ENCODE measurements at places on chromosomes 4 and X.

GRCh38 chr4:25727711-25728493 is 72.3 kb downstream of the SLC34A2 start:
- no peak for DNase-seq

DNA sequence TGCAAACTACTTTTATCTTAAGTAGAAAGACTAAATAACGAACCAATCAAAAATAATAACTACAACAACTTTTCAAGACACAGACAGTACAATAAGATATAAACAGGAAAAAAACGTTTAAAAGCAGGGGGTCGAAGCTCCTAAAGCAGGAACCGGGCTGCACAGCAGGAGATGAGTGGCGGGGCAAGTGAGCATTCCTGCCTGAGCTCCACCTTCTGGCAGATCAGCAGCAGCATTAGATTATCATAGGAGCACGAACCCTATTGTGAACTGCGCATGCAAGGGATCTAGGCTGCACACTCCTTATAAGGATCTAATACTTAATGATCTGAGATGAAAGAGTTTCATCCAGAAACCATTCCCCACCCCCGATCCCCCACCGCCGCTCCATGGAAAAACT is 146.2 kb downstream of the TEX11 start:
- no peak for DNase-seq

DNA sequence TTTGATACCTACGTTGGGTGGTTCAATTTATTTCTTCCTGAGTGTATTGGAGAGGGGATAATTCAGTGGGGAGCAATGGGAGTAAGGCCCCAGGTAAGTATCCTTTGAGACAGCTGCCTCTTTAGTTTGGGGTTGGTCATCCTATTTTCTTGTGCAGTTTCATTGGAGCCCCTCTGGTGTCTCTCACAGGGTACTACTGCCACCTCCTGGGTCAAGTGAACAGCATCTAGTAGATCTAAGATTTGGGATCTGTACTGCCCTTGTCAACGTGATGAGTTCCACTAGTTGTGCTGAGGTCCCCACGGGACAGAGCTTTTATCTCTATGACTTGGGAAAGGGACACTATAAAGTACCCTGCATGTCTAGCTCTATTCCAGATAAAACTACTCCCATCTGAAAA is 80.6 kb downstream of the PBDC1 start:
- DNase-seq, result peak; percentile 11

DNA sequence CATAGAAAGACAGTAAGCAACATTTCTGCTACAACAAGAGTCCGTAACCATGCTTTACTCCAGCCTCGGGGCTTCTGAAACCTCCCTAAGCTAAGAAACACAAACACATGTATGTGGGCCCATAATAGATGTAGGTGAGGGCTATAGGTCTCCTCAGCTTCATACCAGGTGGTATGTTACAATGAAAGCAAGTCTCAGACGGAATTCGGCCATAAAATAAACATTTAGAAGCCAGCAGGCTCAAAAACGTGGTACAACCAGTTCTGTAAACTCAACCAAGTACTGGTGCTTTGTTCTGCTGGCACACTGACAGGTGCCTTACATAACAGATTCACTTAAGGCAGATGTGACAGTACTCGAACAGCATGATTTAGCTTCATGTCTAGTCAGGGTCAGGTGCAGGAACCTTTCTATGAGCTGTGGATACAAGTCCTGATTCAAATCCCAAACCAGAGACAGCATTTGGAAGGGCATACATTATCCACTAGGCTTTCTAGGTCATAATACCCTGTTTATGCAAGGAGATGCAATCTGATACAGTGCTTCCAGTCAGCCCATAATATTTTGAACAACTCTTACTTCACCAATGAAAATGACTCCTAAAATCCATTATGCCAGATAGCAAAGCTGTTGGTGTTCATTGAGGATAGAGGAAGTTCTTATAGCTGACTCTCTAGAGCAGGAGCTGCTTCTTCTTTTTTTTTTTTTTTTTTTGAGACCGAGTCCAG is 113.8 kb upstream of the ENPP6 start:
- no peak for DNase-seq

DNA sequence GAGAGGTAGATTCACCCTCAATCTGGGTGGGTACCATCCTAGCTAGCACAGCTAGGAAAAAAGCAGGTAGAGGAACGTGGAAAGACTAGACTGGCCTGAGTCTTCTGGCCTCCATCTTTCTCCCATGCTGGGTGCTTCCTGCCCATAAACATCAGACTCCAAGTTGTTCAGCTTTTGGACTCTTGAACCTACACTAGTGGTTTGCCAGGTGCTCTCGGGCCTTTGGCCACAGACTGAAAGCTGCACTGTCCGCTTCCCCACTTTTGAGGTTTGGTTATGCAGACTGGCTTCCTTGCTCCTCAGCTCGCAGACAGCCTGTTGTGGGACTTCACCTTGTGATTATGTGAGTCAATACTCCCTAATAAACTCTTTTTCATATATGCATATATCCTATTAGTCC is 36.4 kb upstream of the UGT2B4 start:
- no peak for DNase-seq

- DNase-seq, result peak; percentile 3
Observed at GRCh38 chrX:113399506-113400192, 559.0 kb upstream of the AMOT start.

- DNase-seq, result no peak
Observed at GRCh38 chr4:12118651-12119213, 690.0 kb upstream of the HS3ST1 start.

DNA sequence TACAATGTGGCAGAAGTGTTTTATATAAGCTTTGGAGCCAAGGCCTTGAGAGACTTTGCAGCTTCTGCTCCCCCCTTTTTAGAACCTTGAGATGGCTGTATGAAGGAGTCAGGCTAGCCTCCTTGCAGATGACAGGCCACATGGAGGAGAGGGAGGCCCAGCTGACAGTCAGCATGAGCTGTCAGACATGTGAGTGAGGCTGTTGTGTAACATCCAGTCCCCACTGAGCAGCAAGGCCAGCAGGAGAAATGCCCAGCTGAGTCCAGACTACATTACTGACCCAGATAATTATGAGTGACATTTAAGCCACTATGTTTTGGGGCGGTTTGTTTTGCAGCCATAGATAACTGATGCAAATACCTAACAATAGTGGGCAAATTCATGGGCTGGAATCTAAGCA is 515.3 kb upstream of the ARX start:
- peak; percentile 60 for DNase-seq

DNA sequence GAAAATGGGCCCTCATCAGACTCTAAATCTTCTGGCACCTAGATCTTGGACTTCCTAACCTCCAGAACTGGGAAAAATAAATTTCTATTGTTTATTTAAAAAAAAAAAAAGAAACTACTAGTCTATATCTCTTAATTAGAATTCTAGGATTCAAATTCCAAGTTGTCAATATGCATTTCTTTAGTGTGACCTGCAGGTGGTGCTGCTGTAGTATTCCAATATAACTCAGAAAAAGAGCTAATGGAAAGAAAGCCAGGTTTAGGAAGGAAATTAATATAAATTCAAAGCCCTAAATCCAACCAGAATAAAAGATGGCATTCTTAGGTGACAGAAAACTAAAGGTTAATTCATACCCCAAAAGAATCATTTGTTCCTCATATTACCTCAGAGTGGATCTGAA is 80.0 kb upstream of the NALF2 start:
- peak; percentile 1 for DNase-seq

DNA sequence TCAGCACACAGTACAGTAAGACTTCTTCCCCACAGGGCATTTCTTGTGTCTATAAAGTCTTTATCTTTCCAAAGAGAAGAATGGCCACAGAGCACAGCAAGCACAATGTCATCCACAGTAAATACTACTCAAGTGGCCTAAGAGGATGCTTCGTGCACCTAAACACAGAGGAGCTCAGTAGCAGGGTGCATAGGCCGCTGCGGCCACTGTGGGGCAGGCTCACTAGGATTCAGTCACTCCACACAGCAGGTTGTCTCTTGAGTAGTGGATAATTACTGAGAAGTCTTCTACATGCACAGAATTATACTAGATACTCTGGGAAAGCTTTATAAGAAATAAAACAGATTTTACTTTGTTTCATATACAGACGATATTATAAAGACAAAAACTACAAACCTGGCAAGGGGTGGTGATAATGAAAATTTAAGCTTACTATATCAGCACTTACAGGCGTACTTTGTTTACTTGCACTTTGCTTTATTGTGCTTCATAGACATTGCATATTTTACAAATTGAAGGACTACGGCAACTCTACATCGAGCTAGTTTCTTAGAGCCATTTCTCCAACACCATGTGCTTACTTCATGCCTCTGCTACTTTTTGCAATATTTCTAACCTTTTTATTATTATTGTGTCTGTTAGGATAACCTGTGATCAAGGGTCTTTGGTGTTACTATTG is 78.5 kb downstream of the PRDM5 start:
- DNase-seq, result peak; percentile 5

DNA sequence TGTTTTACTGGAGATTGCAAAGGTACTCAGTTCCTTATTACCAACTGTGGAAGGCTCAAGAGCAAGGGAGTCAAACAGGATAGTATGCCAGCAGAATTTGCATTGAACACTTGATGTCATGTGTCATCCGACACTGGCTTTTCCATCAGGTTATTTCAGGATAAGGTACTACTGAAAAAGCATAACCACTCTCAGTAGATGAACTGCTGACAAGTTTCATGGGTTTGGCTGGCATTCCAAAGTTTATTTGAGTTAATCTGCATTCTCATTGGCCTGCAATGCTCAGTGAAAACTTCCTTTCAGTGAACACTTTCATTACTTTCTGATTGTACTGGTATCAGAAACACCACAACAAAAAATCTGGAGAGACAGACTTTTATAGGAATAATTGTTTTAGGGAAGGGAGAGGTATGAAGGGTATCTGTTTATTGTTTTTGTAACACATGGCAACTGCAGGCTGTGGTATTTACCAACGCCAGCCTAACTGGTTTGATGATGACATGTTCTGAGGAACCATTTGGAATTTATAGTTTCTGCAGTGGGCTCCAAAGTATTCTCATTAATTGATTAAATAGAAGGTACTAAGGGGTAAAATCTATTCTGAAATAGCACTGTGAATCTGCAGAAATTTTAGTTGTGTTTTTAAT is 345.7 kb upstream of the NR3C2 start:
- DNase-seq, result peak; percentile 68

GRCh38 chr4:162350331-162350730 is 186.5 kb upstream of the FSTL5 start:
- no peak for DNase-seq

DNA sequence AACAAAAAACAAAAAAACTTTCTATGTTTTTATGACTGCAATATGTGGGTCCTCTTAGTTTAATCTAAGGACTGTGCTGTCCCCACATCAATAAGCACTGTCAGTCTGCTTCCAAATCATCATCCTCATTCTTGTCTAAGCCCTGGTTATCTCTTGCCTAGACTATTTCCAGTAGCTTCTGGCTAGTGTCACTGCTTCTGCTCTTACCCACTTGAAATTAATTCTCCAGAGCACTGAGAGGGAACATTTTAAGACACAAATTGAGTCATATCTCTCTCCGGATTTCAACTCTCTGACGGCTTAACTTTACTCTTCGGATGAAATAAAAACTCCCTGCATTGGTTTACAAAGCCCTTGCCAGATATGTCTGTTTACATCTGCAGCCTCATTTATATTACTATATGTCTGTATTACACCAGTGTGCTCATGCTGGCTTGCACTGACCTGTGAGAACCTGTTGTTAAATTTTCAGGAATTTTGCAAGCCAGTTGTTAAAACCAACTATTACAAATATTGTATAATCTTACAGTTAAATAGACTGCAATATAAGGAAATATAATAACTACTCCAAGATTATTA is 345.9 kb downstream of the ADGRL3 start:
- DNase-seq, result no peak

DNA sequence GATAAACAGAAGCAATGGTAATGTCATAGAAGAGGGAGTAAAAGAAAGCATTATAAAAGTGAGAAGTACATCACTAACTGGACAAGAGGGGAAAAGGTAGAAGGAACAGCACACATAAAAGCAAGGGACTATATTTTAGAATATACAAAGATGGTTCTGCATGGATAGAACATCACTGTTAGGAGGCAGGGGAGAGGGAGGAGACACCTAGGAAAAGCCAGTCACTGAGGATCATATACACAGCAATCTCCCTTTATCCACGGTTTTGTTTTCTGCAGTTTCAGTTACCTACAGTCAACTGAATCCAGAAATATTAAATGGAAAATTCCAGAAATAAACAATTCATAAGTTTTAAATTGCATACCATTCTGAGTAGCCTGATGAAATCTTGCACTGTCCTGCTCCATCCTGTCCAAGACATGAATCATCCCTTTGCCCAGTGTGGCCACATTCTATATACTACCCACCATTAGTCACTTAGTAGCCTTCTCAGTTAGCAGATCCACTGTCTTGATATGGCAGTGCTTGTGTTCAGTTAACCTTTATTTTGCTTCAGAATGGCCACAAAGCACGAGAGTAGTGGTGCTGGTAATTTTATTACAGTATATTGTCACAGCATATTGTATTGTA is 74.2 kb downstream of the PPA2 start:
- peak; percentile 73 for DNase-seq

DNA sequence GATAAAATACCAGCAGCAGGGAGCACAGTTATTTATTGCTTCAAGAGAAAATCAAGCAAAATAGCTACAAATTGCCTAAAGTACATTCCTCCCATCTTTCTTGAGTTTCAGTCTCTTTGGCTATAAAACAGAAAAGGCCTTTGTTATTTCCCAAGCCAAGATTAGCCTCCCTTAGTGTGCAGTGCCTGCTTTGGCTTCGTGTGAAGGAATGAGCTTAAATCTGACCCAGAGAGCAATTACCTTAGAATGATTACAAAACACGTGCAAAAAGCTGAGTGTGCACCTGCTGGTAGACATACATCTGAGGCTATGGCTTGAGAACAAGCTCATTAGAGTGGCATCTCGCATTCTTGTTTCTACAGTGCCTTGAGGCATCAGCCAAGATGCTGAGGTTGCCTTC is 250.8 kb downstream of the C4orf33 start:
- DNase-seq, result no peak

DNA sequence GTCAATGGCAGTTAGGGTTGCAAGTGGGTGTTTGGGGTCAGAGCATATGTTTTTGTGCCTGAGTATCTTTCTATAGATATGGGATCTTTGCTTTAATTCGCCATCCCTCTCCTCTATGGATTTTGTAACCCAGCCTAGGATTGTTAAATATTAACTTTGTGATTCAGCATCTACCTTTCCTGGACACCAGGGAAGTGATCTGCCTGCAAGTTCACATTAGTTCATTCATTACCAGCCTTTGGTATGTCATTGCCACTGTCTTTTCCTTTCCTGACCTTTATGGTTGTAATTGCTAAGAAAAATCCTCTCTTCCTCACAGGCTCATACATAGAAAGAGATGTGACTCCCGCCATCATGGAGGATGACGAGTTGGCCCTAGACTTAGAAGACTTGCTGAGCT is 73.8 kb downstream of the KIT start:
- no peak for DNase-seq

- peak; percentile 33 for DNase-seq
Observed at GRCh38 chr4:36244257-36245082, at the start of gene ARAP2. TSS of gene ARAP2 (minus strand) at chr4:36244514. CDS start at chr4:36229486, 15,028 bp downstream.

DNA sequence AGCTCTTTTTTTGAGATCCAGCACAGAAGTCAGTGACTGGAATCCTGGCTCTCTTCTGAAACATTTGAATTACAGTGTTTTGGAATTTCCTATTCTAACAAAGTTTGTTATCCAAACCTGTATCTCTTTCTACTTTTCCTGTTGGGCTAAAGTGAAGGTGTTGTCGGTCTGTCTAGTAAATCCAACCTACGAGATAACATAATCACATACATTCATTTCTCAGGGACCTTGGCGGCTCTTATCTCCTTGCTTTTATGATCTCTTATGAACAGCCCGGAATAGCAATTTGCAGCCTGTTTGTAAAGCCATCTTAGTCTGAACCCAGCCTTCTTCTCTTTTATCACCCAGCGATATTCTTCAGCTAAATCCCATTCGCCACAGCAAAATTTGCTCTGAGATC is 14.5 kb downstream of the PPARGC1A start:
- DNase-seq, result no peak

GRCh38 chrX:121062289-121062688 is 14.9 kb downstream of the GLUD2 start:
- no peak for DNase-seq

Data from A172 (cell line).